ENCODE measurements at places on chromosomes 12 and 14. TPM values are rescaled to one million over a fixed set of nuclear protein-coding genes. Genes with fewer than 3 reads are reported as not detected.

GRCh38 chr12:86193931-86194330 is 62.3 kb downstream of the MGAT4C start:
- DNase-seq: no peak

GRCh38 chr12:50221228-50222008 is 54.2 kb upstream of the CERS5 start:
- DNase-seq: no peak

DNA sequence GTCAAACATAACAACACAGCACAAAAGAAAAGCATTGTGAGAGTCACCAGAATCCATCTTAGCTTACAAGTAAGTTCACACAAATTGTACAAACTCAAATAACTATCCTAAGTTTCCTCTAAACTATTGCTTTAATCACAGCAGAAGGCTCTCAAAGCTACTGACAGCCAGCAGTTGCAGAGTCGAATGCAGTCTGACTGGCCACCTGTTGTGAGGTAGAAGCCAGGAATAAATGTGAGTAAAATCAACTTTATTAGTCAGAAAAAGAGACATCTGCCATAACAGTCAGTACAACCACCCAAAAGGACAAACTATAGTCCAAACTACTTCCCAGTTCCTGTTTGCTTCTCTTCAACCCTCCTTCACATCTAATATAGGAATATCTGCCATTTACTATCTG is 231.7 kb upstream of the USP15 start:
- no peak for DNase-seq

SAMD4A gene
- not detected for polyA plus RNA-seq

- DNase-seq: no peak
Observed at GRCh38 chr12:104741077-104741476, 217.0 kb downstream of the SLC41A2 start.

GRCh38 chr14:39884091-39884490 is 451.9 kb upstream of the FBXO33 start:
- DNase-seq: no peak

- no peak for DNase-seq
Observed at GRCh38 chr12:112162241-112162790, 37.0 kb downstream of the TRAFD1 start.

- DNase-seq: no peak
Observed at GRCh38 chr14:68834816-68835215, 41.9 kb upstream of the ZFP36L1 start.

DNA sequence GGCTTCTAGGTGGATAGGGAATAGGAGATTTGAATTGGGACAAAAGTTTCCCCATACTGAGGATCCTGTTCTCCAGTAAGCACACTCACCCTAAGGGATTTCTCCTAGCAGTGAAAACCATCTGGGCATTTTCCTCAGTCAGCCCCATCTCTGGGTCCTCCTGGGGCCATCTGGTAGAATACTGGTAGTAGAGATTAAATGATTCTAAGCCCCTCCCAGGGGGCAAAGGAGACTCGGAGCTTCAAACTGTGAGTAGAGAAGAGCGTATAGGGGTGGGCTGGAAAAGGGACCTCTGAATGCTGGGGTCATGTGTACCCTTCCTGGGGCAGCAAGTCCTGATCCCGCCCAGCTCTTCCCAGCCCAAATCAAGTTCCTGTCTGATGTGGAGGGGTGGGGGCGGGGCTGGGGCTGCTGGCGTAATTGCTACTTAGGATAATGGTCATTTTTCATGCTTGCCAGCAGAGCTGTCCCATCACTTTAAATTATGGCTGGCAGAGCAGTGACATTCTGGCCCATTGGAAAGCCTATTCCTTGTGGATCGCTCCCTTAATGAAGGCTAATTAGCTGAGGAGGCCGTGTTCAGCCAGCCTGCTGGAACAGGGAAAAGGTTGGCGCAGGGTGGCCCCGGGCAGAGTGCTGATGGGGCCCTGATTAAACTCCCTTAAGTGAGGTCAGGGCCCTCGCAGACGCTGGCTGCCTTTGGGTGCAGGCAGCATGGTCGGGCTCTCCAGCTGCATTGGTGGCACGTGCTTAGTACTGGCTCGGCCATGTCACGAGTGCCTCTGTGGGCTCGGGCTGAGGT is 127.8 kb downstream of the TSPAN9 start:
- DNase-seq: no peak

DNA sequence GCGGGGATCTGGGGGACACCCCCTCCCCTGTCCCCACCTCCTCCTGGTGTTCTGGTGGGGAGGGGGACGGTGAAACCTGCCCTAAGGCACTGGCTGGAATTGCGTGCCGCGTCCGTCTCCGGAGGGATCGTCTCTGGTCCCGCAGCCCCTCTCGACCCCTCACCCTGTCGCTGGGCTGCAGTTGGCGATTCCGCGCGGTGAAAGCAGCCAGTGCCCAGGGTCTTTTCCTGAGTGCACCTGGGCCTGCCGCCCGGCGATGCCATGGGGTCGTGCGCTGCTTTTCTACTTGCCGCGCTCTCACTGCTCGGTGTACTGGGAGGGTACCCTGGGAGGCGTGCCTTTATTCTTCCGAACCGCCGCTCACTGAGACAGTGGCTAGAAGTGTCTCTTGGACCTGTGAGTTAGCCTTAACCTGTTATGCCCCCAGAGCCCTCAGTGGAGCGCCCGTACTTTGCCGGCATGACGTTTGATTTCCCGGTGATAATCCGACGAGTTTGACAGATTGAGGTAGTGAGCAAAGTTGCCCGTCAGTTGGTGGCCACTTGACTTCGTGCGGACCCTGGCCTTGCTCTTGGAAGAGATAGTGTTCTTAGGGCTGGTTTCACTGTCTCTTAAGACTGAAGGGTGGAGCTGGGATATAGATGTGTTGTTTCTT is 788 bp downstream of the SFSWAP start:
- no peak for DNase-seq

All from immature natural killer cell (primary cell).